ENCODE measurements at places on chromosomes 3 and 15. TPM values are rescaled to one million over a fixed set of nuclear protein-coding genes. Genes with fewer than 3 reads are reported as not detected.

- DNase-seq, result no peak
- H3K4me1 ChIP-seq, result peaks cover 34% of the 10 kb centered on the region
- H3K27me3 ChIP-seq, result no peaks in the 10 kb centered on the region
- H3K36me3 ChIP-seq, result no peaks in the 10 kb centered on the region
Observed at GRCh38 chr3:188760408-188760807, 411.4 kb upstream of the TPRG1 start.

DNA sequence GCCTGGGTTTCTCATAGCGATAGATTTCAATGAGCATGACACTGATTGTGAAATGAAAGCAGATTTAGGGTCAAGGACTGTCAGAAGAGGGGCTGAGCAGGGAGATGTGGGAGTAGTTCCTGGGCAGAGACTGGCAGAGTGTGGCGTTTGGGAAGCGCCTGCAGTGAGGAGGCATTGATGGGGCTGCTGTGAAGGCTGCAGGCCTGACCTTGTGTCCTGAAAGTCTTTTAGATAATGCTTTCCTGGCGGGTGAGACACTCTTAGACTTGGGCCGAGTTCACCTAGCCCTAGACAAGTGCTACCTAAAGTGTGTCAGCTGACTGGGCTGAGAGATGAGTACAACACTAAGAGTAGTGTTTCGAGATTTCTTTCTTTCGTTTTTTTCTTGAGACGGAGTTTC lies 20.7 kb downstream of the USP13 start:
- no peak overlapping the region for H3K4me3 ChIP-seq
- no peaks in the 10 kb centered on the region for H3K36me3 ChIP-seq
- H3K4me1 ChIP-seq, result no peaks in the 10 kb centered on the region
- DNase-seq, result no peak

- no peaks in the 10 kb centered on the region for H3K36me3 ChIP-seq
- no peaks in the 10 kb centered on the region for H3K27me3 ChIP-seq
- no peak overlapping the region for H3K4me3 ChIP-seq
- no peaks in the 10 kb centered on the region for H3K4me1 ChIP-seq
Observed at GRCh38 chr3:161941891-161942290, 445.3 kb downstream of the OTOL1 start.

- H3K27ac ChIP-seq, result peak overlapping the region; percentile 91
- no peak overlapping the region for H3K4me3 ChIP-seq
- H3K4me1 ChIP-seq, result peaks cover 93% of the 10 kb centered on the region
- H3K27me3 ChIP-seq, result no peaks in the 10 kb centered on the region
- peak; percentile 62 for DNase-seq
Observed at GRCh38 chr3:111763001-111763471, 96.0 kb upstream of the PHLDB2 start.

FBXL22 gene
- not detected for total RNA-seq

OR5K2 gene
- not detected for total RNA-seq

Measured in Karpas-422 (cell line).